Cortex of kidney (tissue), 1 donor: ENCODE measurements at places on chromosomes 6 and 20.

DNA sequence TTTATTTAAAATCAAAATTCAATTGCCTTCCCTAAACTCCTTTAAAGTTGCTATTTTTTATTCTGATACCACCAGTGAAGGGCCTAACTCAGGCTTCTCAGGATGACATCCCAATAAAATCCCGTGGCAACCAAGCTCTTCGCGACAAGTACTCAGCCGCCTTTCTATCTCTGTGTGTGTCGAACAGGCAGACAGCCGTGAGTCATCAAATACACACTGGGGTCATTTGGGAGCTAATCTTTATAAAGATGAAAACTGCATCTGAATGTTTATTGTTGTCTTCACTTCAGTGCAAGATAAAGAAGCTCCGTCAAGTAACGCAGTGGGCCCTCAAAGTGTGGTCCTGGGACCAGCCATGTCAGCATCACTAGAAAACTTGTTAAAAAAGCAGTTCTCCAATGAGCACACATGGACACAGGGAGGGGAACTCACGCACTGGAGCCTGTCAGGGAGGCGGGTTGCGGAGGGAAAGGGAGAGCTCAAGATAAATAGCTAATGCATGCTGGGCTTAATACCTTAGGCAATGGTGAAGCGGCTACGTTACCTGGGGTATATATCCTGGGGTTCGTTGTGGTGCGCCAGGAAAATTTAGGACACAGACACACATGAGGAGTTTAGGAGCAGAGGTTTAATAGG, 119.3 kb downstream of the RNF144B start:
- no peak for DNase-seq

GRCh38 chr6:106056746-106057390, 29.3 kb upstream of the PRDM1 start:
- DNase-seq, result no peak

DNA sequence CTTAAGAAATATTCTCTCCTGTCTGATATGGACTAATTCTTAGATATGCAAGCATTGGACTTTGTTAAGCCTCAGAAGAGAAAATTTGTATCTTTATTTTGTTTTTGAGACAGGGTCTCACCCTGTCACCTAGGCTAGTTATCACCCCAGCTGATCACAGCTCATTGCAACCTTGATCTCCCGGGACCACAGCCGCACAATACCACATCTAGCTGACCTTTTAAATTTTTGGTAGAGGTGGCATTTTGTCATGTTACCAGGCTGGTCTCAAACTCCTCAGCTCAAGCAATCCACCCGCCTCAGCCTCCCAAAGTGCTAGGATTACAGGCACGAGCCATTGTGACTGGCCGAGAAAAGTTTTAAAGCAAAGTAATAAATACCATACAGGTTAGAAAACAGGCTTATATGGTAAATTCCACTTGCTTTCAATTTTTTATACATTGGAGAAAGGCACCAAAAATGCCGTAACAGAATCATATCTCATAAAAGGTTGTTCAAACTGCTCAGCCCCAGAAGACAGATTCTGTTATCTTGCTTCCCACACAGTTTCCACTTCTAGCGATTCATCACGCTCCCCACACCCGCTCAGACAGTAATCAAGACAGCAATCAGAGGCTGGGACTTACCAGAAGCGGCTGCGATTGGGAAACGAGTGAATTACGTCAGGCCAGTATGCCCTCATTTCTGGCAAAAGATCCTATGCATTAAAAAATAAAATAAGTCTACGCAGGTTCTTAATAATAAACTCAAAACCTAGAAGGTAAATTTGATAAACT, 13.8 kb downstream of the RNASET2 start:
- no peak for DNase-seq

- no peak for DNase-seq
Observed at GRCh38 chr6:3324262-3324942, 65.7 kb downstream of the PSMG4 start.

- no peak for DNase-seq
Observed at GRCh38 chr6:1200409-1201101, 111.3 kb upstream of the FOXQ1 start.

GRCh38 chr6:146593986-146594385, 4.8 kb upstream of the ADGB start:
- DNase-seq, result no peak
